NCI-H2081 treated with DMSO at 0.1 percent for 48 hours (cell line): ENCODE measurements at places on chromosomes 4 and X.

DNA sequence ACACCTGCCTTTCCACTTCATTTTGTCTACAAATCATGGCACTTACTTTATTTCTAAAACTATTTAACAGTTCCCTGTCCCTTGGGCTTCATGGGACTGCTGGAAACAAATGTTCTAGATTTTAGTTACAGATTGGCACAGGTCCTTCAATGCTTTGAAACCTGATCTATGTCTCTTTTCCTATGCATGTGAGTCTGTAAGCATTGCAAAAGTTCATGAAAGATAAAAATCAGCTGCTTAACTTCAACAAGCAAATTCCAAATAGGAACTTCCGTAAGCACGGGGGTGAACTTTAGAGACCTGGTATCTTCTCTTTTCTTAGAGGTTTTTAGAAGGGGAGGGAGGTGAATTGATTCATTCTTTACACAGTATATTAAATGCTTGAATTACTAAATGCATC is 9.5 kb downstream of the LGI2 start:
- DNase-seq, result no peak

- DNase-seq, result no peak
Observed at GRCh38 chr4:26474551-26474950, 15.7 kb downstream of the CCKAR start.

- DNase-seq, result no peak
Observed at GRCh38 chr4:105170711-105171110, 24.0 kb downstream of the TET2 start.

GRCh38 chrX:126770179-126770578 is 49.4 kb upstream of the PRR32 start:
- peak; percentile 5 for DNase-seq

- no peak for DNase-seq
Observed at GRCh38 chr4:173189117-173189693, 20.6 kb downstream of the GALNT7 start.

DNA sequence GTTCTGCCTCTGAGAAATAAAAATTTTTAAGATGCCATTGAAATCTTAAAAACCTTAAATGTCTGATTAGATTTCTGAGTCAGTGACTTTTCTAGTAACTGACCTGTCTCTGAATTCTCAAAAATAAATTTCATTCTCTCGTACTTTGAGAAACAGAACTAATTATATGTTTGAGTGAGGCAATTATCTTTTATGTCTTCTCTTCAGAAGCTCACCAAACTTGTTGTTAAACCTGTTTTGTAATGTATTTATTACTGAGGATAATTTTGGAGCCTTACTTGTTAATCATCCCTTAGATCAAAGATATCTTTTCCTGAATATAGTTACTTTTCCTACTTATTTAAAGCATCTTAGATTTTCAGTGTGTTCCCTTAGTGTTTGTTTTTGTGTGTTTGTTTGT is 64.5 kb upstream of the MMAA start:
- DNase-seq, result no peak

DNA sequence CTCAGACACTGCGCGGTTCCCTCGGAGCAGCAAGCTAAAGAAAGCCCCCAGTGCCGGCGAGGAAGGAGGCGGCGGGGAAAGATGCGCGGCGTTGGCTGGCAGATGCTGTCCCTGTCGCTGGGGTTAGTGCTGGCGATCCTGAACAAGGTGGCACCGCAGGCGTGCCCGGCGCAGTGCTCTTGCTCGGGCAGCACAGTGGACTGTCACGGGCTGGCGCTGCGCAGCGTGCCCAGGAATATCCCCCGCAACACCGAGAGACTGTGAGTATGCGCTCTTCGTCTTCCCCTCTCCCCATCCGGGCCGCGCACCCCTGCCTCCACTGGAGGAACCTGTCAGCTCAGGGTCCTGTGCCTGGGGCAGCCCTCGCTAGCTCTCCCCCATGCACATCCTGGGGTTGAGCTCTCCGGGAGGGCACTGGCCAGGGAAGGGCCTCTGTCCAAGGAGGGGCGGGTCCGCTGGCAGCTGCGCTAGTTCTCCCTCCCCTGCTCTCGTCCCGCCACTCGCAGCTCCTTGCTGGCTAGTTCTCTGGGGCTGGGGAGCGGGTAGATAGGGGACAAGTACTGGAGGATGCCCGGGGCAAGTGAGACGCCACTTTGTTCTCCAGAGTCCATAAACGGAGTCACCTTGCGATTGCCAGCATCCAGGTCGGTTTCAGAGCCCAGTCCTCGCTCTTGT is 2.2 kb downstream of the SLIT2 start:
- DNase-seq, result no peak
